ENCODE measurements at places on chromosomes 6 and 20.
A peak's percentile ranks its signal among the peaks of the same experiment; 100 is the strongest.

- no peak for DNase-seq
These were observed 13.0 kb upstream of the HLA-DQB1 start for GRCh38 chr6:32679492-32679891.

DNA sequence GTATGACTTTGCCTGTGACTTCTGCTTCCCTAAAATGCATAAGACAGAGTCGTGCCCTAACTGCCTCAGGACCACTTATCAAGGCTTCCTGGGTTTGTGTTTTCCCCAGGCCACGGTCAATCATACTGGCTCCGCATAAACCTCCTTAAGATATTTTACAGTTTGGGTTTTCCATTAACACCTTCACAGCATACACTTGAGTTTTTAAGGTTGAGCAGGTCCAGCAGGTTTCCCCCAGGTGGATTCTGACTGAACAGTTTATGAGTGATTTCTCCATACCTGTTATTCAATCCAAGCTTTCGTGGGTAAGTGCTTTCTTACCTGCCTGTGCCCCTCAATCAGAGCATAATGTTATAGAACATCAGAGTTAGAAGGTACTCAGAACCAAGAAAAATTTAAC is 39.3 kb downstream of the NINL start:
- DNase-seq, result no peak

DNA sequence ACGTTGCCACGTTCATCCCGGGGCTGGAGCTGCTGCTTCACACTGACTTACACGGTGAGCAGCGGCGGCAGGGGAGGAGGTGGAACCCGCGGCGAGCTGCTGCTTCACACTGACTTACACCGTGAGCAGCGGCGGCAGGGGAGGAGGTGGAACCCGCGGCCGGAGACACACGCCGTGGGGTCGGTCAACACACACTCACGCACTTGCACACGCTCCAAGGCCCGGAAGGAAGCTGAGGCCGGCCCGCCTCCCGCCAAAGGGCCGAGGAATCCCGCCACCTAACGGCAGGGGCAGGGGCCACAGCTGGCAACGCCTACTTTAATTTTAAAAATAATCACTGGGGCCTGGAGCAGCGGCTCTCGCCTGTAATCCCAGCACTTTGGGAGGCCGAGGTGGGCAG is 94.4 kb upstream of the FOXC1 start:
- no peak for DNase-seq

GRCh38 chr6:93423542-93423941 is 4.2 kb upstream of the EPHA7 start:
- DNase-seq, result peak; percentile 69

DNA sequence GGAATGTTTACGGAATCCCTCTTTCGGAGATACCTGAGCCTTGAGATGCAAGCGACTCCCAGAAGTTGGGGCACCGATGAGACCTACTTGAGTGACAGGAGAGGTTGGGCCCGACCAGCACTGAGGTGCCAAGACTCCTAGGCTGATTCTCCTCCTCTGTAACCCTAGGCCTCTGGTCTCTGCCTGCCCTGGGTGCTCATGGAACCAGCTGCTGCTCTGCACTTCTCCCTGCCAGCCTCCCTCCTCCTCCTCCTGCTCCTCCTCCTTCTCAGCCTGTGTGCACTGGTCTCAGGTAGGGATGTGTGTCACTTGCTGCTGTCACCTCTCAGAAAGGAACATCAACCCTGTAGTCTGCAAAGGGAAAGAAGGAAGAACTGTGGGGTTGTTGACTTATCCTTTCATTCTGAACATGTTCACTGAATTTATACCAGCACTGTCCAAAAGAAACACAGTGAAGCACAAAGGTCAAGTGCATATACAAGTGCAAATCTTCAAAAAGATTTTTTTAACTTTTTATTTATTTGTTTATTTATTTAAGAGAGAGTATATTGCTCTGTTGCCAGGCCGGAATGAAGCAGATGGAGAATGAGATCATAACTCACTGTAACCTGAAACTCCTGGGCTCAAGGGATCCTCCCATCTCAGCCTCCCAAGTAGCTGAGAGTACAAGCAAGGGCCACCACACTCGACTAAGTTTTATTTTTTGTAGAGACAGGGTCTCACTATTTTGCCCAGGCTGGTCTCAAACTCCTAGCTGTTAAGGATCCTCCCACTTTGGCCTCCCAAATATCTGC is 913 bp downstream of the BTN2A2 start:
- DNase-seq, result peak; percentile 47

GRCh38 chr20:44701118-44701857 is 13.9 kb upstream of the CCN5 start:
- no peak for DNase-seq
